Astrocyte (in vitro differentiated cells and primary cell): ENCODE measurements at places on chromosomes 5 and 9.

GRCh38 chr9:129419382-129419899 is 201.5 kb downstream of the C9orf50 start:
- DNase-seq: no peak

DNA sequence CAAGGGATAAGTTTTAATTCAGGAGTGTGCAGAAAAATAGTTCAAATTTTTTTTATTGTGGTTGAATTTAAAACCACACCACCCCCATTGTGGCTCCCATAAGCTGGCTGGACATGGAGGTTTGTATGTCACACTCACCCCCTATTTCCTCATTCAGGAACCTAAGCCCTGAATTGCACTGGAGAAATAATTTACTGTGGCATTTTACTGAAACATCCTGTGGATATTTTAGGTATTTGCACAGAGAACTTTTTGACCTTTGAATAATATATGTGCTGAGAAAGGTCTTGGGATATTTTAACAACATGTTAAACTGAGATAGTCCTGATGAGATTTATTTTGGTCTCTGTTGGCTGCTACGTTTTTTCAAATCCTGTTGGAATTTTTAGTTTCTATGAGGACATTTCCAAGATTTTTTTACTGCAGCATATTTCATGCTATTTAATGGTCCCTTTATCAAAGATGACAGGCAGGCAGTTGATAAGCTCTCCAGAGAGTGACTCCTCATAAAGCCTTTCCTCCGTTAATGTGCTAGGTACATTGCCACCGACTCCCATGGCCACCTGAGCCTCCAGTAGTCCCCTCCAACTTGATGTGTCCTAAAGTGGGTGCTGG is 51.2 kb upstream of the PALM2AKAP2 start:
- DNase-seq: peak; percentile 16

DNA sequence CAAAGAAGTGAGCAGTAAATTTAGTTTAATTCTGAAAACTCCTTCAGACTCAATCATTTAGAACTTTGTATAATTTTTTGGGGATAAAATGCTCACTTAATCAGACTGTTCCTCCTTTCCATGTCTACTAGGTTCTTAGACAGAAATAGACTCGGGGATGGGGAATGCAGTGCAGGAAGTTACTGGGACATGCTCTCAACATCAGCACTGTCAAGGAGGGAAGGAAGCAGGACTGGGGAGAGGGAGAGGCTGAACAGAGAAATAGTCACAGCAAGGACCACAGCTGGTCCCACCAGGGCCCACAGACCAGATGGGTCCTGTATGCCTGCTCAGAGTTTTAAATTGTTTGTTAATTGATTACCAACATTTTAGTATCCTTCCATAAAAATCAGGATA is 310.1 kb upstream of the MSX2 start:
- DNase-seq: peak; percentile 30

GRCh38 chr5:10712574-10713366 is 48.3 kb downstream of the DAP start:
- no peak for DNase-seq
